ENCODE measurements at places on chromosomes 2 and 18. TPM values are rescaled to one million over a fixed set of nuclear protein-coding genes. Genes with fewer than 3 reads are reported as not detected.

GRCh38 chr2:71713581-71714580 lies 260.5 kb downstream of the DYSF start:
- DNase-seq: no peak

- DNase-seq: no peak
These were observed 14.5 kb upstream of the FOSL2 start for GRCh38 chr2:28377984-28378678.

- DNase-seq: no peak
These were observed 375.7 kb downstream of the EIPR1 start for GRCh38 chr2:3001615-3002560.

- no peak for DNase-seq
These were observed 160.7 kb downstream of the IKZF2 start for GRCh38 chr2:212990697-212991096.

DNA sequence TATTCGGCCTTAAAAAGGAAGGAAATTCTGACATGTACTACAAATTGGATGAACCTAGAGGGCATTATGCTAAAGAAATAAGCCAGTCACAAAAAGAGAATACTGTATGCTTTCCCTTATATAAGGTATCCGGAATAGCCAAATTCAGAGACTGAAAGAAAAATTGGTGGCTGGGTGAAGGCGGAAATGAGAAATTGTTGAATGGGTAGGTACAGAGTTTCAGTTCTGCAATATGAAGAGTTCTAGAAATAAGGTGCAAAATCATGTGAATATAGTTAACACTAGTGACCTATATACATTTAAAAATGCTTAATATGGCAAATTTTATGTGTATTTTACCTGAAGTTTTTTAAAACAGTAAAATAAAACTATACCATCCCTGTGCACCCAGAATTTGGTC lies 43.1 kb downstream of the RMP24 start:
- DNase-seq: no peak

CAPN14 gene
- 0.65 TPM for total RNA-seq

DNA sequence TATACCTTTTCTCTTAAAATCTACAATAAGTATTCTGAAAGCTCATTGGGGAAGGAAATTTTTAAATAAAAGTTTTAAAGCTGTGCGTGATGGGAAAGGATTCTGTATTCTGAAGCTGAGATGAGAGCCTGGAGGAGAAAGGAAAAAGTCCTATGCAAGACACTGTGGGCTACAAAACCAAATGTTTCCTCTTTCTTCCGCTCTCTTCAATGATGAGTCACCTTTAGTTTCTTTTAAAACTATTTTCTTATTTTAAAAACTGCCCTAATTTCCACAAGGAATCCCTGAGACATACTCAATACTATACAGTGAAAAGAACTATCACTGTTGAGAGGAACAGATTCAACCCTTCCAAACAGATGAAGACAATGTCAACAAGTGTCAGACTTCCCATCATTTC lies 87.4 kb downstream of the INO80D start:
- DNase-seq: no peak

DNA sequence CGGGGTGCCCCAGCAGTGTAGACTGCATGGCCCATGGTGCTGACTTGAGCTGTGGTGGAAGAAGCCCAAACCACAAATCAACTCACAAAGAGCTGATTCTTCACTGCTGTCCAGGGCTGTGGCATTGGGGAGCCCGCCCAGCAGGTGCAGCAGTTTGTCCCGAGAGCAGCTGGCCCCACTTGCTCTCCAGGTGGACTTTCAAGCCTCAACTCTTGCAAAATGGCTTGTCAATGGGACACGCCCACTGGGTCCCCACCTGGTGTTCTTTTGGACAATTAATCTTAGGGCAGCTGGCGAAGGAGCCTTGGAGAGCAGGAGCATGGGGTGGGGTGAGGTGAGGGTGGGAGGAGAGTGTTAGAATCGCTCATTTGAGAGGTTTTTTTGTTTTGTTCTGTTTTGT lies 117.9 kb downstream of the MYCN start:
- no peak for DNase-seq

MARCO gene
- total RNA-seq: not detected

C2orf66 gene
- total RNA-seq: 0.60 TPM

- DNase-seq: no peak
These were observed 984 bp upstream of the MSH2 start for GRCh38 chr2:47401789-47402554.

- no peak for DNase-seq
These were observed 15.2 kb upstream of the ITSN2 start for GRCh38 chr2:24375349-24376087.

ST8SIA5 gene
- total RNA-seq: 0.09 TPM

- DNase-seq: peak; percentile 47
These were observed 105.0 kb upstream of the SMAD7 start for GRCh38 chr18:49055754-49056172.

- DNase-seq: no peak
These were observed 19.3 kb upstream of the LOXHD1 start for GRCh38 chr18:46676182-46676835.

SERPINB2 gene
- not detected for total RNA-seq

DNA sequence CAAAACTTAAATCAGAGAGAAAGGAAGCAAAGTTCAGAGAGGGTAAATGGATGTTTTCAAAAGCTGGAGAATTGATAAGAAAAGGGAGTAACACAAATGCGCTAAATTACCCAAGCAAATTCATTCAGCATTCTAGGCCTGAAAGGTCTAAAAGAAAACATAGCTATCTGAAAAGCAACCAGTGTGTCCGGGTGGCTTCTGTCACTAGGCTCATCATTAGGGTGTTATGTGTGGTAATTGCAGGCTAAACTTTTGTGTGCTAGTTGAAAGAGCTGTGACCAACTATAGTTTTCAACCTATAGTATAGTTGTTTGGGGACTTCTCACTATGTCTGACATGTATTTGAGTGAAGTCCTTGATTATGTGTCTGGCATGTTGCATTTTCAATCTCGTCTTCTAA lies 839.6 kb upstream of the ZEB2 start:
- DNase-seq: no peak

DNA sequence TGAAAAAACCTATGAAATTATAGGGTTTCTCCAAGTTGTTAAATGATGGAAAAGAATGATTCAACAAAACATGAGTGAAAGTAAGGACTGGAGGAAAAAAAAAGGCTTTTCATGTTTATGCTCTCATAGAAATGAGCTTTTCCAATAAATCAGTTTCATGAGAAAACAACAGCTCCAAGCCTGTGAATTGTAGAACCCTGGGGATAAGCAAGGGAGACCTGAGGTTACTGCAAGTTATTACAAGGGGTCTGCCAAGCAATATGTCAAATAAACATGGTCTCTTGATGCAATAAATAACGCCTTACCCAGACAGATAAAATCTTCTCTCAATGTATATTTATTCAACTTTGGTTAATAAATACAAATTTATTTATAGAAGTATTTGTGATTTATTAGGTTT lies 577.9 kb upstream of the GCFC2 start:
- DNase-seq: no peak

- DNase-seq: no peak
These were observed 21.9 kb upstream of the PAX3 start for GRCh38 chr2:222320436-222321395.

DNA sequence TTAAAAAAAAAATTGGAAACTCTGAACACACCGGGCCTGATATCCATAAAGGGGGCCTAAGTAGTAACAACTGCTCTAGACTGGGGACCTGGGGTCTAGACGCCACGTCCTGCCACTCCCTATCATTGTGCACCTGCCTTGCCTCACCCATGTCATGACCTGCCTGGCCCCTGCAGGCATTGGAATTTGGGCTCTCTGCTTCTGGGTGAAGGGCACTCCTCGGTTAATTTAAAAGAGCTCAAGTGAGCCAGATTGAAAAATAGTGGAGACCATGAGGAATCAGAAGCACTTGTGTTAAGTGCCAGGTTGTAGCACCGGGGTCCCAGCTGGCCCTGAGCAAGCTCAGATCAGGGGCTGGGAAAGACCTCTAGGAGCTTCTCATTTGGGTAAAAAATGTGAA lies 48.1 kb downstream of the SLC4A1AP start:
- no peak for DNase-seq

DNA sequence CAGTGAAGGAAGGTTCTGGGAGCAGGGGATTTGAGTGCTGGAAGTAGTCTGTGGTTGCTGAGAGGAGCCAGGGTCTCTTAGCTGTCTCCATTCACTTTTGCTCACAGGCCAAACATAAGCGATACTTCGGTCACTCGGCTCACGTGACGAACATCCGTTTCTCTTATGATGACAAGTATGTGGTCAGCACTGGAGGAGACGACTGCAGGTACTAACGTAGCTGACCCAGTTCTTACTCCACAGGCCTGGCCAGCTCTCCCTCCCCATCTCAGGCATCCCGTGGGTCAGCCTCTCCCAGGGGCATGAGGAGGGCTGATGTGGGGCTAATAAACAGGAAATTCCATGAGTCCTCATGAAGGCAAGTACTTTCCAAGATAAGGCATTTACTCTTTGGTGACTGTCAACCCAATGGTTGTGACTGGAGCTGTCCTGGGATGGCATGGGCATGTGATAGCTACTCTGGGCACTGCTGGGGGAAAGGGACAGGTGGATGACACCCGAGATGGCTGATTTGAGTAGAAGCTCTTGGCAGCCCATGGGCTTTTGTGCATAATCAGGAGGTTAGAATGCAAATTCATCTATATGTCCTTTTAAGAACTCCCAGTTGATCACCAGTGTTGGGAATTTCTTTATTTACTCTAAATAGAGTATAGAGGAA lies 81.6 kb downstream of the RTN4 start:
- DNase-seq: no peak

UGT1A10 gene
- total RNA-seq: not detected

- no peak for DNase-seq
These were observed 1.9 kb upstream of the WDR75 start for GRCh38 chr2:189439342-189439741.

- DNase-seq: no peak
These were observed 168.5 kb downstream of the CELF4 start for GRCh38 chr18:37396971-37397720.

MYO3B gene
- 4.1 TPM for total RNA-seq

SPAST gene
- total RNA-seq: 24.8 TPM

- DNase-seq: no peak
These were observed 98.3 kb downstream of the GATA6 start for GRCh38 chr18:22267697-22268096.

DNA sequence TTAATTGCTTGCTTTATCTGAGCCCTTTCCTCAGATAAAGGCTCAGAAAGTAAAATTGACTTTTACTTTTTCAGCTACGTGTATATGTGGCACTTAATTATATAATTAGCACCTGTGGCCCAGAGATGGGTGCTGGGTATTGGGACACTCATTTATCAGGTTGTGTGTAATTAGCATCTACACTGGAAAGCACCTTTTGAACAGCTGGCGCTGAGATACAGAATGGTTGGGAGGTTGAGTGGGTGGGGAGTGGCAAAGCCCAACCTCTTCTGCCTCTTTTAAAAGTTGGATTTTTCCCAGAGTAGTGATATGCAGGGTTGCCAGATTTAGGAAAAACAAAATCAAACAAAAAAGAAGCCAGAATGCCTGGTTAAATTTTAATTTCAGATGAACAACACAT lies 23.9 kb downstream of the SPTBN1 start:
- no peak for DNase-seq

- no peak for DNase-seq
These were observed 219.7 kb upstream of the SPRED2 start for GRCh38 chr2:65652066-65652465.

DNA sequence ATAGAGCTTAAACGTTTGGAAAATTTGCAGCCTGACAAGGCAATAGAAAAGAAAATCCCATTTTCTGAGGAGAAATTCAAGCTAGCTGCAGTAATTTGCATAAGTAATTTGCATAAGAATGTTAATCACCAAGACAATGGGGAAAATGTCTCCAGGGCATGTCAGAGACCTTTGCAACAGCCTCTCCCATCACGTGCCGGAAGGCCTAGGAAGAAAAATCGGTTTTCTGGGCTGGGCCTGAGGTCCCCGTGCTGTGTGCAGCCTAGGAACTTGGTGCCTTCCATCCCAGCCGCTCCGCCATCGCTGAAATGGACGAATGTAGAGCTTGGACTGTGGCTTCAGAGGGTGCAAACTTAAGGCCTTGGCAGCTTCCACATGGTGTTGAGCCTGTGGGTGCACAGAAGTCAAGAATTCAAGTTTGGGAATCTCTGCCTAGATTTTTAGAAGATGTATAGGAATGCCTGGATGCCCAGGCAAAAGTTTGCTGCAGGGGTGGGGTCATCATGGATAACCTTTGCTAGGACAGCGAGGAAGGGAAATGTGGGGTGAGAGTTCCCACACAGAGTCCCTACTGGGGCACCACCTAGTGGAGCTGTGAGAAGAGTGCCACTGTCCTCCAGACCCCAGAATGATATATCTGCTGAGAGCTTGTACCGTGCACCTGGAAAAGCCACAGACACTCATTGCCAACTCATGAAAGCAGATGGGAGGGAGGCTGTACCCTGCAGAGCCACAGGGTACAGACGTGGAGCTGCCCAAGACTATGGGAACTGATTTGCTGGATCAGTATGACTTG lies 164.6 kb downstream of the GULP1 start:
- DNase-seq: no peak

GALNT13 gene
- not detected for total RNA-seq

All from activated T-cell treated with anti-CD3 and anti-CD28 coated beads, Interleukin-2, amount 50 U/mL, for 72 hours (primary cell).